Aorta (tissue), 5 donors: ENCODE measurements at places on chromosomes 12 and 14. TPM values are rescaled to one million over a fixed set of nuclear protein-coding genes. Genes with fewer than 3 reads are reported as not detected.

Gene EXD2
- total RNA-seq, result 19.4 TPM

Gene SPX
- total RNA-seq, result 0.09 TPM

DNA sequence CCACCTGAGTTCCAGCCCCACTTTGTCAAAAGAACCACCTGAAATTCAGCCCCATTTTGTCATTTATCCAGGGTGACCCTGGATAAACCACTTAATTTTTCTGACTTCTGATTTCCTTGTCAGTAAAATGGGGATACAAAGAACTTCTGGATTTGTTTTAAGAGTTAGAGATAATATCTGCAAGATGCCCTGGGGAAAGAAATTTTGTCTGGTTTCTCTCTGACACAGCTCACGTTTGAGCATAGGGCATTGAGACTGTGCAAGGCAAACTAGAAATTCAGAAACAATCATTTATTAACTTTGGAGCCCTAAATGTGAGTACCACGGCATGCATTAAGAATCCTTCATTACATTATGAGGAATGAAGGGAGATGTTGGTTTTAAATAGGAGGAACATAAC lies 37.2 kb downstream of the TMTC2 start:
- DNase-seq, result no peak

DNA sequence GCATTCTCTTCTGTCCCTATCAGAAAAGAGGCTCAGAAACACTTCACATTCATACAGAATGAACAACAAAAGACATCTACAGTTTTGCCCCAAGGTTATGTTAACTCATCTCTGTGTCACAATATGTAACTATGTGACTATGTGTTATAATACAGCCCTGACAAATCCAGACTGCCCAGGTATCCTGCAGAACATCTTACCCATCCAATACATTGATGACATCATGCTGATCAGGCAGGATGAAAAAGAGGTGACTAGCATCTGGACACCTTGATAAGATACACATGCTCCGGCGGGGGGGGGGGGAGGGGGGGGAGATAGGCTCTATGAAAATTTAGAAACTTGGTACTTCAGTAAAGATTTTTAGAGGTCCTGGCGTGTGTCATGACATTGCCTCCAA lies 8.3 kb upstream of the GNS start:
- no peak for DNase-seq

DNA sequence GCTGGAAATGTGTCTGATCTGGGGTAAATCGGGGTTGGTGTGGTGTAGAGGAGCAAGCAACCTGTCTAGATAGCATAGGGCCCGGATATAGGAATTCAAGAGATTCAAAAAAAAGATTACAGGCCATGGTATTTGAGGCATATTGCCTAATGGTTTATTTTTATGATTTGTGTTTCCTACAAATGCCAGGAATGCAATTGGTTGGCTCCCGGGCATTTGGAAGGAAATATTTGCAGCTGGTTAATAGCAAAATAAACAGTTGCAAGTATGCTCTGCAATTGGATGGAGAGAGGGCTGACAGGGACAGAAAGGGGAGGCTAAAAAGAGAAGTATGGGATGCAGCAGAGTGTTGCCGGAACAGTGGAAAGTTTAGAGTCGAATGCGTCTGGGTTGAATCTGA lies 315.6 kb upstream of the ATP2B1 start:
- DNase-seq, result no peak

DNA sequence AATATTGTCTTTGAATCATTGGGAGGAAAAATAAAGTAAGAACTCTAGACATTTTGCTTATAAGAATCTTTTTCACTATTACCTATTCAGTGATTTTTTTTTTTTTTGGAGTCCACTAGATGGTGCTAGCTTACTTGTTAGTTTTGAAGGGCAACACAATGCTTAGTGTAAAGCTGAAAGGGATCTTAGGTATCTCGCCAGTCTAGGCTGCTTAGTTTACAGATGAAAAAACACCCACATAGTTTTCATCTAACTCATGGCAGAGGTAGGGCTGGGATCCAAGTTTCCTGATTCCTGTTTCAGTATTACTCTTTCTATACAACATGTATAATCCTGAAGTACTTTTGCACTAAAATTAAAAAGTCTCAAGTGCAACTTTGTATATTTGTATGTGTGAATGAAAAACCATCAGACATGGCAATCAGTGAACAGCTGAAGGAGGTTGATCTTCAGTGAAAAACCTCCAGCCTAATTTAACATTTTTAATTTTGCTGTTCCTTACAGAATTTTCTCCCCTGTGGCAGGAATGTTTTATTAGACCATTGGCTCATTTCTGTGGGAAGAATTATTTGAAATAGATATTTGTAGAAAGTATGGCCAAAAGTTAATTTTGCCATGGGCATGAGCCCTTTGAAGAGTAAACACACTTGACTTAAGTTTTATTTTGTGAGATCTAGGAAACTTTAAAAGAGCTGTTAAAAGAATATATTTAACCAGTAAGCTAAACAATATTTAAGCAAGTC lies 40.7 kb downstream of the LRRIQ1 start:
- DNase-seq, result no peak

DNA sequence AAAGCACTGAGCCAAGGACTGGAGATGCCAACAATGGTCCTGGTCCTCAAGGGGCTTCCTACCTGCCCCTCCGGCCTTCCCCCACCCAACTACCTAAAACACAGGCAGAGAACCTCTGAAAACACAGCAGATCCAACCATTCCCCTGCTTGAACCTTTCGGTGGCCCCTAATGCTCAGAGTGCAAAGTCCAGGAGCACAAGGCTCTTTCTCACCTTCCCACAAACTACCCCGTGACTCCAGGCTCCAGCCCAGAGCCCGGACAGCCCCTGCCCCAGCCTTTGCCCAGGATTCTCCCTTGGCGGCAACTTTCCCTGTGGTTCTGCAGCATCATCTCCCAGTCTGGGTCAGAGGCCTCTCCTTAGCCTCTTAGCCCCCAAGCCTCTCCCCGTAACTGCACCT lies 1.6 kb upstream of the CD9 start:
- DNase-seq, result peak; percentile 37

GRCh38 chr14:57071639-57072038 lies 197.1 kb downstream of the EXOC5 start:
- DNase-seq, result no peak

- no peak for DNase-seq
These were observed 486.5 kb downstream of the EGLN3 start for GRCh38 chr14:33464254-33464962.

GRCh38 chr12:53007343-53007742 lies 1.1 kb downstream of the EIF4B start:
- no peak for DNase-seq

DNA sequence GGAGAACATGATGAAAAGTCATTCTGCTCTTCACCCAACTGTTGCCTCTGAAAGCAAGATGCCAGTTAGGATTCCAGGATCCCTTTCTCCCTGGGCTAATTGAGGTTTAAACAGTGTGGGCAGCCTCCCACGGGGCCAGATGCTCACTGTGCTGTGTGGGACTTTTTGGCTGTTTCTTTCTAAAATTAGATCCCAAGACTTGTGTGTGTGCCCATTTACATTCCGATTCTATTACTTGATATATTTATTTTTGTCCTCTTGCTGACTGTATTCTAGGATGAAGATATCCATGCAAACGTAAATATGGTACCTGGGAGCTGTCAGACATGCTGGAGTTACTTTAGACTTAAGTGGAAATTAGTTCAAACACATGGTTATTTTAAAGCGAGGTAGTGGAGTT lies 6.2 kb downstream of the IFT43 start:
- no peak for DNase-seq
